ENCODE measurements at places on chromosomes 4 and X.
A peak's percentile ranks its signal among the peaks of the same experiment; 100 is the strongest.

GRCh38 chr4:160238790-160239189, 1135.9 kb downstream of the RAPGEF2 start:
- peak; percentile 3 for DNase-seq

DNA sequence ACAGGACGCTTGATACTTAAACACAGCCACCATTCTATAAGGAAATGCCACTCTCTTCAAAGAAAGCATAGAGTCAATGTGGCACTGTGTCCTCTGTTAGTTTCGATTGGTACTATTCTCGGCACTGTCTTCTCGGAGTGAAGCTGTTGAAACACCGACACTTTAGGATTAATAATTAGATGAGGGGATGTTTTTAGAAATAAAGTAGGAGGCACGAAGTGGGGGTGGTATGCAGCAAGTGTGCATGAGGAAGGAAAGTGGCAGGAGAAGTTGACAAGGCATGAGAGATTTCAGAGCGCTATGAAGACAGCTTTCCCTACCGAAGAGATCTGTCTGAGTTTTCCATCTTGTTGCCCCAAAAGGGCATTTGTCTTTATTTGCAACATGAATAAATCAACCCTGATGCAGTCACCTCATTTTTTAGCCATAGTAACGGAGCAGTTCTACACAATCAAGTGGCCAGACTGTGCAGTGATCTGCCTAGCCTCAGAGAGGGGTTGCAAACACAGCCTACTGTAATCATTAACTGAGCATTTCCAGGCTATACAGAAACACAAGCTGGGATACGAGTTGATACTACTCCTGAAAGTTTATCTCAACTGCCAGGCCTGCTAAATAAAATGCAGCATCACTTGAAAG, 8.3 kb downstream of the GPRIN3 start:
- DNase-seq = no peak

- DNase-seq = no peak
These were observed 76.1 kb downstream of the ARHGAP6 start for GRCh38 chrX:11589641-11590040.

DNA sequence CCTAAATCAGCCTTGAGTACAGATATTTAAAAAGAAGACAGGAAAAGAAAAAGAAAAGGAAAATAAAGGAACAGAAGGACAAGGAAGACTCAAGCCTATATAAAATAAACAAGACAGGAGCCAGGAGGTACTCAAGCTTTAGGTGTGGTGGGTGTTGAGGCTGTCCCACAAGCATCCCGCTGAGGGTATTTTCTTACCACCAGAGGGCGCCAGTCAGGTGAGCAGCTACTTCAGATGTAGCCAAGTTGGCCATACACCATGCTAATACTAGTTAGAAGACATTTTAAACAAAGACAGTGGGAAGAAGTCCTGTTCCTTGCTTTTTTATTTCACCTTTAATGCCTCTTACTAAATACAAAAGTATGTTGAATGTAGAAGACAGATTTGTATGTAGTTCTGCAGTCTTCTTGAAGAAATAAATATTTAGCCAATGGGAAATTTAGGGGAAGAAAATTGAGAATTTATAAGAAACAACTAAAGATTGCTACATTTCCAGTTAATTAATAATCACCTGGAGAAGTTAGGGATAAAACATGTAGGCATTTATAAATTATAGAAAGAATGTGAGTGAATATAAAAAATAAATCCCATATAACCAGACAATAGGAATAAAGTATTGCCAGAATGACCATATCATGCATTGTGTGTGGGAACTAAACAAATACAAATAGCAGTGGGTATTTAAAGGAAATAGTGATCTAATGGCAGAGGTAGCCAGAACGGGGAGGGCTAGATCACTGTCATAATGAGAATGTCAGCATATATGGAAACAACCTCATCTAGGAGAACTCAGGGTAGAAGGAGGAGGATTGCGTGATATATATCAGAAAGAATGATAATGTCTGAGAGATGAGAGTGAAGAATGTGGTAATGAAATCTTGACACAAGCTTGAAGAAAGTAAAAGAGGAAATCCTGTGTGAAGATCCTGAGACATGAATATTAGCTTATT, 71.0 kb downstream of the MTHFD2L start:
- DNase-seq = peak; percentile 78

DNA sequence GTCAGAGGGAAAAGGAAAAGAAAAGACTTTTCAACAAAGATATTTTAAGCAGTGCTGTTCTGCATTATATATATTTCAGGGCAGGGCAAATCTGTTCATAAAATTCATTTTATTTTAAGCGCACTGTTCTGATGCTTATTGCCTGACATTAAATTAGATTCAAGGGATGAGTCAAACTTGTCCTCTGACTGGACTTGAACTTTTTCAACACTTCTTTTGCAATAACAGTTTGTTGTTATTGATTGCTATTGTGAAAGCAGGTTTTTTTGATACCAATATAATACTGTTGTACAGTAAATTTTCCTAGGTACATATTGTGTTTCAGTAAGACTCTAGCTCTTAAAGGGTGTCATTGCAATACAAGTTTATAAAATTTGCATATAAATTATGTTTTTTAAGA, 481.3 kb downstream of the NAF1 start:
- DNase-seq = no peak

GRCh38 chr4:47002580-47002979, 9.2 kb upstream of the GABRA4 start:
- DNase-seq = peak; percentile 41

DNA sequence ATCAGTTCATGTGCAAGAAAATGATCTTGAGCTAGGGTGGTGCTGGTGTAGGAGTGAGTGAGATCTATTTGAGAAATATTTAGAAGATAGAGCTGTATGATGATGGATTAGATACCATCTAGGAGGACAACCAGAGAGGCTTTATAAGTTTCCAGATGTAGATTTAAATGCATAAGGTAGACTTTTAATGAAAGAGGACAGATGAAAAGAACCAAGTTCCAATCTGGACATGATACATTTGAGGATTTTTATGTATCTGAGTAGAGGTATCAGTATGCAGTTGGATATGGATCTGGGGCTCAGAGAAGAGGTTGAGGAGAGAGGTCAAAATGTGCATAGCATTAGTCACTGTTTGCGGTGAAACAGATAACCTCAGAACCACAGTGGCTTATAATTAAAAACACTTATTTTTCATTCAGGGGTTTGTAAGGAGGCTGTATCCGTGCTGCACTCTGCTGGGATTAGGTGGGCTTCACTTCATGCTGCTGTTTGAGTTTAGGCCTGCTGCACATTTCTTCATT, 348.7 kb downstream of the BMPR1B start:
- peak; percentile 41 for DNase-seq

DNA sequence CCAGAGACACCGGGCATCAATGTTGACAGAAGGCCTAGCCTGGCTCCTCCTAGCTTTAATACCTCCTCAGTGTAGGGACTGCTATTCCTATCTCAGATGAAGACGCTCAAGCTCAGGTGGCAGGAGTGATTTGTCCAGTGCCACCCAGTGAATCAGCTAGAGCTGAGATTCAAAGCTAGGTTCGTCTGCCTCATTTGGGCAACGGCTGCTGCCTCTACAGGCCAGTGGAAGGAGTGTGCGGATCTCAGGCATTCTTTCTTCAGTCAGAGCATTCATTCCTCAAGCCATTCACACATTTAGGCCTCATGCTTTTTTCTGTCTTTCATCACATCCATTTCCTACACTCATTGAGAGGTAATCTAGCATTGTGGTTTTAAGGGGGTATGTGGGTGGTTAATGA, 7.3 kb downstream of the TSR2 start:
- no peak for DNase-seq

DNA sequence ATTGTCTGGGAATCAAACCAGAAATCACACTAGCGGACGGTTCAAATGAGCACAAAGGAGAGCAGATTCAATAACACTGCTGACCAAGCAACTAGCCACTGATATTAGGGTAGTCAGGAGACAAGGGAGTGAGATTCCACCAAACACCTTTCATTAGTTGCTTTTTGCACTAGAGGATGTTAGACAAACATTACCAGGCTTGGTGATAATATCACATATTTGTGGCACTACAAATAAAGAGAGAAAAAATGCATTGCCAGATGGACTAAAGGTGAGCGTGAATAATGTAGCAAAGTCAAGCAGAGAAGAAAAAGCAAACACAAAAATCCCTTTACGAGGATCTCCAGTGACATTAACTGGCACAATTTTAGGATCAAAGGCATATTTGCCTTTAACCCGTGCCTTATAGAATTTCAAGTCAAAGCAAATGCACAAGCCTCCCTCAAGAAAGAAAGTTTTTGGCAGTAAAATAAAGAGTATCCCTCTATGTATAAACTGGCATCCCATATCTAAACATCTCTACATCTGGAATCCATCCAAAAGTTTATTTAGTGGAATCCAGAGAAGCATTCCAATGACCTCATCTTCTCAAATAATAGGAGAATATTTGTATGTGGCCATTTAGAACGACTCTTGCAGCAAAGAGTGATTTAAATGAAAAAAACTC, 290.9 kb downstream of the KCTD8 start:
- DNase-seq = peak; percentile 68

- no peak for DNase-seq
These were observed 119.4 kb downstream of the GRIA3 start for GRCh38 chrX:123303429-123303828.

GRCh38 chr4:41039317-41039716, 175.0 kb downstream of the APBB2 start:
- no peak for DNase-seq

DNA sequence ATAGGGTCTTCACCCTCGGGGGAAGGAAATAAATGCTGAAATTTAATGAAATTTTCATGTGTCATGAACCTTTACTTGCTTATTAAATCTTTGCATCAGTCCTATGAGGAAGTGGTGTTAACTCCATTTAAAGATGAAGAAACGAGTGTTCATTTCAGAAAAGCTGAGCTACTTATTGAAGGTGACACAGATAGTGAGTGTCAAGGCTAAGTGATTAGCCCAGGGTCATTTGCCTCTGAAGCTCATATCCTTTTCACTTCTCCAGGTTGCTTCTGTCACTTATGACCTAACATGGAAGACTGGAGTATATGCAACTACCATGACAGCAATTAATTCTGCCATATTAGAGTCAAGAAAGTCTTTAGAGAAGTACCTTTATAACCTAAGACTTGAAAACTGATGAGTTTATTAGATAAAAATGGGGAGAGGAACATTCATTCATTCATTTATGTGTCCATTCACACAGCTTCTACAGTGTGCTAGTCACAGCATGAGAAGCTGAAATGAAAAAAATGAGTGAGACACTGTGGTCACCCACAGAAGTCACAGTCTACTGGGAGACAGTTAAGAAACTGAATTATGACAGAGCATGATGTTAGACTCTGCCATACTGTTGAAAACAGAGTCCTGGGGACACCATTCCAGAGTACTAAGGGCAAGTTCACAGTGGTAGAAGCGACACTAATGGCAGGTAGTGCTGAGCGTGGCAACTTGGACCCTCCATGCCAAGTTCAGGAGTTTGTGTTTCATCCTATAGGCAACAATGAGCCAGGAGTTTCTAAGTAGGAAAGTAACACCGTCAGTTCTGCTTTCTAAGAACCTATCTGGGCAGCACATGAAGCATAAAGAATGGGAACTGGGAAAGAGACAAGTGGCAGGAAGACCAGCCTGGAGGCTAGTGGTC, 21.3 kb downstream of the ALPK1 start:
- no peak for DNase-seq

GRCh38 chr4:7323872-7324650, 110.7 kb downstream of the PSAPL1 start:
- DNase-seq = no peak

- no peak for DNase-seq
These were observed 17.2 kb upstream of the MND1 start for GRCh38 chr4:153327247-153327646.

- DNase-seq = no peak
These were observed 82.5 kb upstream of the SORBS2 start for GRCh38 chr4:185894481-185894880.

DNA sequence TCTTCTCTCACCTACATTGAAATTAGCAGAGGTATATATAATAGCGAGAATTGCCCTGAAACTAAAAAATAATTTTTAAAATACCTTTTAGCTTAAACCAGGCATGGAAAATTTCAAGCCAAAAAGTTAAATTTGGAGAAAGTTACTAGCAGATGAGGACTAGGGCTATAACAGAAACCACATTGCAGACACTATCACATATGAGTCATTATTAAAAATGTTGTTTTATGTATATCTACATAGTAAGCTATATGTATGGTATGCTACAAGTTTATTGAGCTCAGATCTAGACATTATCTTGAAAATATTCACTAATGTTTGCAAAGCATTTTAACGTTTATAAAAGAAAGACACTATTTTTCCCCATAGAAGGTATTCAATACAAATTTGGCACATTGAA, 147.8 kb downstream of the PAPSS1 start:
- DNase-seq = no peak

- no peak for DNase-seq
These were observed 120.2 kb downstream of the AFAP1 start for GRCh38 chr4:7819446-7819845.

GRCh38 chrX:108772549-108772948, 36.2 kb upstream of the IRS4 start:
- DNase-seq = no peak

GRCh38 chr4:183448436-183448835, 4.0 kb downstream of the CDKN2AIP start:
- DNase-seq = no peak

DNA sequence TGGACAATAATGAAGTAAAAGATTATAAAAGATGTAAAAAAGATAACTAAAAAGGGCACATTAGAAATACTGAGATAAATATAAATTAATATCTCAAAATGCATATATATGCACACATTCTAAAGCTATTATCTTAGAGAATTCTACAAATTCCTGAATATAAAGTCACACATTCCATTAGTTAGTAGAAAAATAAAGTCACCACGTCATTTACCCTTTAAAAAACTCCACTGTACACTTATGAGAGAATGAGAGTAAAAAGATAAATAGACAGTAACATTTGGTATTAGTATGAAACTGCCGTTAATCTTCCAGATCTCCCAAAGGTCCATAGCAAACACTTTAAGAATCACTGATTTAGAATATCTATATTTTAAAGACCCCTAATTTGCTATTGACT, 67.2 kb upstream of the IL15 start:
- peak; percentile 56 for DNase-seq

DNA sequence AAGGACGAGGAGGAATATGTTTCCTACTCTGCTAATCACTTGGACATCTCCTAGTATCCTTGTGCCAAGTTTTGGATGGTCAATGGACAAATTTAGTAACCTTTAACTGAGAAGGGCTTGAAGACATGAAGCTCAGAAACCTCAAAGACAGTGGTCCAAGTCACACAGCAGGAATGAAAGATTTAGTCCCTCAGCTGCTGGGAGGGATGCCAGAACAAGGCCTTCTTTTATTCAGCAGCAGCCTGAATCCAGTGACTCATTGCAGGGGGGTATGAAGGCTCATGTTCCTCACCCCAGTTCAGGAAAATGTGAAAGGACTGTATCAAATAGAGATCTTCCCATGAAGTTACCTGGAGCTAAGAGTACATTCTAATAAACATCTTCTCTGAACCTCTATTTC, 214.9 kb upstream of the UGT8 start:
- DNase-seq = peak; percentile 93

DNA sequence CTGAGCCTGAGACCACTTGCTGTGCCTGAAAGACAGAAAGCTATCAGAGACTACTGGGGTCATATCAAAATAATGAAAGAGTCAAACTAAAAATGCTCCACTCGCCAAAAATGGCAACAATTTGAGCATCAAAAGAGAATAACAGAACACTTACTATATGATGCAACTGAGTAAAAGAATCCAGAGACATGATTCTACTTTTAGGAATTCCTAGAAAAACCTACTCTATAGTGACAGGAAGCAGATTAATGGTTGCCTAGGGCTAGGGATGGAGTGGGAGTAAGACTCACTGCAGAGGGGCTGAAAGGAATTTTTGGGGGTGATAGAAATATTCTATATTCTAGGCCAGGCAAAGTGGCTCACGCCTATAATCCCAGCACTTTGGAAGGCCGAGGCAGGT, 29.4 kb upstream of the SLAIN2 start:
- no peak for DNase-seq

Measured in astrocyte of the spinal cord (primary cell).